Smooth muscle cell of the umbilical artery (primary cell): ENCODE measurements at places on chromosomes 3 and 15. TPM values are rescaled to one million over a fixed set of nuclear protein-coding genes. Genes with fewer than 3 reads are reported as not detected.

The HIGD2B gene
- not detected in 2 replicates for total RNA-seq

The PTH1R gene
- total RNA-seq: not detected in 2 replicates

The ELL3 gene
- 1.7 and 2.7 TPM in 2 replicates for total RNA-seq

The TICRR gene
- total RNA-seq: 1.2 and 4.9 TPM in 2 replicates

The CCR9 gene
- total RNA-seq: not detected in 2 replicates

The CLEC3B gene
- total RNA-seq: not detected in 2 replicates

The NR1I2 gene
- 0.14 TPM in 1 of 2 replicates, not detected in the other for total RNA-seq

The CLDN16 gene
- under 0.01 and 0.23 TPM in 2 replicates for total RNA-seq

The CPLX3 gene
- not detected in 2 replicates for total RNA-seq

The OR5K2 gene
- total RNA-seq: not detected in 2 replicates

The IL5RA gene
- total RNA-seq: not detected in 2 replicates

The HGD gene
- total RNA-seq: 2.1 and 3.0 TPM in 2 replicates

The GOLGA8S gene
- 0.05 TPM in 1 of 2 replicates, not detected in the other for total RNA-seq

The MESP1 gene
- under 0.01 and 0.09 TPM in 2 replicates for total RNA-seq

The ROBO2 gene
- 2.4 and 2.8 TPM in 2 replicates for total RNA-seq

The GPR62 gene
- total RNA-seq: 0.05 TPM in 1 of 2 replicates, not detected in the other

The CCK gene
- total RNA-seq: 0.55 TPM in 1 of 2 replicates, not detected in the other

The NR2E3 gene
- under 0.01 and 0.65 TPM in 2 replicates for total RNA-seq

The TMC3 gene
- not detected in 2 replicates for total RNA-seq
